DMS 273 treated with DMSO at 0.1 percent for 48 hours (cell line): ENCODE measurements at places on chromosomes 11 and 22.
A peak's percentile ranks its signal among the peaks of the same experiment; 100 is the strongest.

GRCh38 chr22:45528046-45528445 is 25.4 kb downstream of the FBLN1 start:
- no peak for DNase-seq

DNA sequence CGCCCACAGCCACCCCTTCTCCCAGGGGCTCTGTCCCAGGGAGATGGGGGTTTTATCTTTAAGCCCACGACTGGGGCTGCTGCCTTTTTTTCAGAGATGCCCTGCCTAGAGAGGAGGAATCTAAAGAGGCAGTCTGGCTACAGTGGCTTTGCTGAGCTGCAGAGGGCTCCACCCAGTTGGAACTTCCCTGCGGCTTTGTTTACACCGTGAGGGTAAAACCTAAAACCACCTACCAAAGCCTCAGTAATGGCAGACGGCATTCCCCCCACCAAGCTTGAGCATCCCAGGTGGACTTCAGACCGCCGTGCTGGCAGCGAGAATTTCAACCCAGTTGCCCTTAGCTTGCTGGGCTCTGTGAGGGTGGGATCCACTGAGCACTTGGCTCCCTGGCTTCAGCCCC is 535.8 kb downstream of the NELL1 start:
- DNase-seq, result no peak

DNA sequence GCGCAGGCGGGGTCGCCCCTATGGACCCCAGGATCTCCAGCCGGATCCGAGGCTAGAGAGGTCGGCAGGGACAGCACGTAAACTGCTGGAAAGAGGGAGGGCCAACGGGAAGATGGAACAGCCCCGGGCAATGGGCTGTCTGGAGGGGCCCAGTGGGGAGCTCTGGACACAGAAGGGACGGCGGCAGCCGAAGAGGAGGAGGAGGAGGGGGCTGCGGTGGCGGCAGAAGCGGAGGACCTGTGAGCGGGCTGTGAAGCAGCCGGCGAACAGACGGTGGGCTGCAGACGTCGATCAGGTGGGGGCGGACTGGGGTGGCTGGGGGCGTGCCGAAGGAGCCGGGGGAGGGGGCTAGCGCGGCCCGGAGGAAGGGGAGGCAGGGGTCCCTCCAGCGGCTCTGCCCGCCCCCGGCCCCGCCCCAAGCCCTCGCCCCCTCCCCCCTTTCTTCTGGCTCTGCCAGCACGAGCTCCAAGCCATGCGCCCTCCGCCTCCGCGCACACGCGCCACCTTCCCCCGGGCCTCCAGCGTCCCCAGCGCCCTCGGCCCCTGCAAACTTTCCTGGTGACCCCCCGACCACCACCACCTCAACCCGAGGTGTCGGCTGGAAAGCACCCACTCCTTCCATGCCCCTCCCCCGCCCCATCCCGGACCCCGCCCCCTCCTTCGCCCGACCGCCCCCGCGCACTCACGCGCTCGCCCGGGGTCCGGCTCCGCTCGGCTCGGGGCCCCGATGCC is 432 bp downstream of the TNKS1BP1 start:
- no peak for DNase-seq

DNA sequence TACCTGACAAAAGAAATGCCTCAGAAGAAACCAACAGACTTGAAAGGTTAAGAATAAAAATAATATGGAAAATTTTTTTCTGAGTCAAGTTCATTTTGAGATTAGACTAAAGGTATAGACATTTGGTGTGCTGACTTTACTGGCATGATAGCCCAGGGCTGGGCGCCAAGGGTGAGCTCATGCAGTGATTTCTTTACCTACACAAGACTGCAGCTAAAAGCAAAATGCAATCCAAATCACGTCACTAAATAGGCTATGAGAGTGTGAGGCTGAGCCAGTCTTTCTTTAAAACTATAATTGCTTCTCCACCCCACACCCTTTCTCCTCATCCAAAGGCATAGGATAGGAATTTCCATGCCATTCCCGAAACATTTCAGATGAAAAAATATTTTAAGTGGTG is 196.5 kb downstream of the FAM76B start:
- DNase-seq, result peak; percentile 27

DNA sequence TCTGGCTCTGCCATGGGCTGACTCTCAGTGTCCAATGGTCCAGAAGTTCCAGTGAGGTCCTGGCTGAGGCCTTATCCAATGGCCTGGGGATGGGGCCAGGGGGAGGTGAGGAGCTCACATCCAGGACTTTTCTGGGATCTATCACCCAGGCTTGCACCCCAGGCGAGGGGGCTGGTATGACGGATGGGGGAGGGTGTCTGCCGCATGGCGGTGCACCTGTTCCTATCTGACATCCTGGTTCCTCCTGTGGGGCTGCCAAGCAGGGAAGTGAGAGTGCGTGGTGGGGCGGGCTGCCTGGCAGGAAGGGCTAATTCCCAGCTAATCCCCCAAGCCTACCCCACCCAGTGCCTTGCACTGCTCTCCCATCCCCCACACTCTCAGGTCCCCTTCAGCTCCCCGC is 102.1 kb downstream of the NECTIN1 start:
- no peak for DNase-seq

GRCh38 chr22:19174106-19175025 is 4.2 kb downstream of the SLC25A1 start:
- DNase-seq, result no peak

DNA sequence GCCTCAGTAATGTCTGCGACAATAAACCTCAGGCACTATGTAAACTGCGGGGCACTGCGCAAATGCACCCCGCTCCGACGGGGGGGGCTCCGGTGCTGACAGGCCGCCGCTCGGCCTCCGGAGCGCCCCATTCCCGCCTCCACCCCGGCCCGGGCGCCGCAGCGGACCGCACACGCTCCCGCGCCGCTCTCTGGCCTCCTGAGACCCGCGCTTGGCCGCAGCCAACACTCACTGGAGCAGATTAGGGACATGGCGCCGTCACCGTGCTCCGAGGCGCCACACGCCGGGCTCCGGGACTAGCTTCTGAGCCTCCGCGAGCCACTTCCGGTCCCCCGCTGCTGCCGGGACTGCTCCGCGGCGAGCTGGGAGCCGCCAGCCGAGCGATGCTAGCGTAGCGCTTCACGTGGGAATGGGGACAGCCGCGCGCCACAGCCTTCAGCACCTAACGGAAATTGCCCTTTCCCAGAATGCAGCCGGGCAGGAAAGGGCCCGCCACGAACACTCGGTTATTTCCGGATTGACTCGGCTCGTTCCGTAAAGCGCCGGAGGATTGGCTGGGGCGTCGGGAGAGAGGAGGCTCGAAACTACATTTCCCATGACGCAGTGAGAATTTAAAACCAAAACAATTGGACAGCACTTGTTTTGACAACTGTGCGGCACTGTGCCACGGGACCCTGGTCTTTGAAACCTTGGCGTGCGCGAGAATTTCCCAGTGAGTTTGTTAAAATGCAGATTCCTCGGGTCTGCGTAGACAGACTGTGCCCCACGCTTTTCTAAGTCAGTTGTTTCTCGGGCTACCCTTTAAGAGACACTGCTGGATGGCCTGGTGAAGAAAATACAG is at the start of gene PRPF19:
TSS of gene PRPF19 (minus strand) at position 454 of the 841 bp plus-strand sequence. CDS start at position 251, 203 bp downstream.
- DNase-seq, result peak; percentile 88

DNA sequence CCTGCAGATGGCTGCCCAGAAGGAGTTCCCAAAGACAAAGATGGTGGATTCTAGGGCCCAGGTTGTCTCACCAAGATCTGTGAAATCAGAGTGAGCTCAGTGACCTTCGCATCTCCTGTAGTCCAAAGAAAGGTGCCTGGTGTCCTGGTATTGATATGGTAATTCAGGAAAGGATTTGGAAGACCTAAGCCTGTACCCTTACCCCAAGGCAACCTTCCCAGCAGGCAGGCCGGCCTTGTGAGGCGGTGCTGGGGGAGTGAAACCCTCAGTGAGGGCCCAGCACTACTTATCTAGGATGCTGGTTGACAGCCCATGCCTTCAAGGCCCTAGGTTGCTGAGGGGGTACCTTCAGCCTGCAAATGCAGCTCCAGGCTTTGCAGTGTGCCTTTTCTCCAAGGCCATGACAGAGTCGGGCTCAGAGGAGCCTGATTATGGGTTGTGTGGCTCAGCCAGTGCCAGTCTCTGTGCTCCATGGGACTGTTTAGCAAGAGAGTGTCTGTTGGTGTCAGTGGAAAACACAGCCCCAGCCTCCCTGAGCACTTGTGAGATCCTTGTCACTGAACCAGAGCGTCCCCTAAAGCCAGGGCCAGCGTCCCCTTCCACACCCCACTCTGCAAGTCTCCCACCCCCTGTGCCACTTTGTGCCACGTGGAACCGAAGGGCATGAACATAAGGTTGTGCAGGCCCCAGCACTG is 72.8 kb upstream of the MYOD1 start:
- no peak for DNase-seq

DNA sequence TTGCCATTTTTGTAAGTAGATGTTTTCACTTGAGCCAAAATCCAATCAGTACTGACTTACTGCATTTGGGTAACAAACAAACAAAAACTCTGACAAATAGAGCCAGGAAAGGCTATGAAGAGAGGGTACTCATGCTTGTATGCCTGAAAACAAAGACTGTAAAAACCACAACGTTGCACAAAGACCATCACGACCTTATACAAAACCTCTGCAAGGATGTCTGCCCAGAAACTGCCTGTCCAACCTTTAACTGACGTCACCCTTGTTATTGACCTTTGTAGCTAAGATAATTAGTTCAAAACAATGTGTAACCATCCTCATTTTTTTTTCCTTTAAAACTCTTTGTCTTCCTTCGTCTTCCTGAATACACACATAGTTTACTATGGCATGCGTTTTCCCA is 804 bp upstream of the CREBZF start:
- no peak for DNase-seq

DNA sequence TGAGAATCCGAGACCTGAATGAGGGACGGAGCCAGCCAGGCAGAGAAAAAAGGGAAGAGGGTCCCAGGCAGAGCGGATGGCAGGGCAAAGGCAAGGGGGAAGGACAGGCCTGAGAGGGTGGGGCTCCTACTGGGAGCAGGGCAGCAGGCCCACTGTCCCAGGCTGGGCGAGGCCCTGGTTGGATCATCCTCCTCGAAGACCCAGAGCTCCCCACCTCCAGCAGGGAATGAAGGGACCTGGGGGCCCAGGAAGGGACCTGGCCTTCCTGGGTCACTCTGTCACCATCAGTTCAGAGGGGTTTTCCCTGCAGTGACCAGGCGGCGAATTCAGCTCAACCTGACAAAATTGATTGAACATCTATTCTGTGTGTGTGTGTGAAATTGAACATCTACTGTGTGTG is 4.0 kb downstream of the CD5 start:
- DNase-seq, result no peak

- no peak for DNase-seq
These were observed 44.5 kb upstream of the CHRM4 start for GRCh38 chr11:46436113-46436512.
